Stimulated activated CD8-positive, alpha-beta memory T cell treated with anti-CD3 and anti-CD28 coated beads, Interleukin-2, amount 100 ng/mL, for 1 hour (primary cell): ENCODE measurements at places on chromosomes 6 and 20.

- no peak for DNase-seq
Observed at GRCh38 chr6:53828966-53829697, 34.3 kb downstream of the LRRC1 start.

DNA sequence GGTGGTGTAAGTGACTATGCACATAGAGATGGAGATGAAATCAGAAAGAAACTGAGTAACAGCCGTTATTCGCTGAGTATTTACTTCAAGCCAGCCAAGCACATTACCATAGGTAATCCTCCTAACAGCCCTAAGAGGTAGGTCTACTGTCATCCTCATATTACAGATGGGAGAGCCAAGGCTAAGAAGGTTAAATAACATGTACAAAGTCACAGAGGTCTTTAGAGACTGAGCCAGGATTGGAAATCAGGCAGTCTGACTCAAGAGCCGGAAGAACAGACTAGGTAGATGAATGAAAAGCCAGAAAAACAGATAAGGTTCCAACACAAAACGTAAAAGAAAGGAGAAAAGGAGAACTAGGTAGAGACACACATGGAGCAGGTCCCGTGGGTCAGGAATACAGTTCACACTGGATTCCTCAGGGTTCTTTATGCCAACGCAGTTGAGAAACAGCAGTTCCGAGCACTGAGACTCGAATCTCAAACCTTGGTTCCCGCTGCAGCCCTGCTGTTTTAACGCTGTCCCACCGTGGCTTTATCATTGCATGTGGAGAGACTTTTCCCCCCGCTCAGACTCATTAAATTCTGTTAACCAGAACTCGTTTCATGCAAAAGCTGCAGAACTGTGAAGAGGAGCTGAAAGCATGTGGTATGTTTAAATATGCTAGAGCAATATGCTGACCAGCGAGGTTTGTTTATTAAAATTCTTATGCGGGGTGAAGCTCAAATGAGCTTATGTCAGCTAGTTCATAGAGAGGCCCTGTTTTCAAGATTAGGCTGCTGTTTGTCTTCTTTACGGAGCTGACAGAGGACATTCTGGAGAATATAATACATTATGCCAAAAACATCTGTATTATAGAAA lies 537.9 kb downstream of the CD83 start:
- no peak for DNase-seq

- DNase-seq = no peak
Observed at GRCh38 chr20:9490631-9491030, 23.8 kb upstream of the LAMP5 start.

- no peak for DNase-seq
Observed at GRCh38 chr20:4957939-4958362, 43.4 kb downstream of the SLC23A2 start.

DNA sequence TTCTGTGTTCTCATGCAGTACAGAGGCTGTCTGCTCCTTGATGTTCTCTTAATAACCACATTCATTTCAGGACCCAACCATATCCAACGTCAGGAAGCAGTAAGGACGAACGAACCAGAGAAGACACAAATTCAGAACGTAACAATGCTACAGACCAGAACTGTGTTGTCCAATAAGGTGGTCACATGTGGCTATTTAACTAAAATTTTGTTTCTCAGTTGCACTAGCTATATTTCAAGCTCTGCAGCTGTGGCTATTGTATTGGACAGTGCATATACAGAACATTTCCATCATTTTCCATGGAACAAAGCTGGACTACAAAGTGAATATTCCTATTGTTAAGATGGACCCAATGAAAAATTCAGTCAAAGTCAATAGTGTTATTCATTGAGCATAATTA lies 27.0 kb downstream of the MAP7 start:
- DNase-seq = no peak

DNA sequence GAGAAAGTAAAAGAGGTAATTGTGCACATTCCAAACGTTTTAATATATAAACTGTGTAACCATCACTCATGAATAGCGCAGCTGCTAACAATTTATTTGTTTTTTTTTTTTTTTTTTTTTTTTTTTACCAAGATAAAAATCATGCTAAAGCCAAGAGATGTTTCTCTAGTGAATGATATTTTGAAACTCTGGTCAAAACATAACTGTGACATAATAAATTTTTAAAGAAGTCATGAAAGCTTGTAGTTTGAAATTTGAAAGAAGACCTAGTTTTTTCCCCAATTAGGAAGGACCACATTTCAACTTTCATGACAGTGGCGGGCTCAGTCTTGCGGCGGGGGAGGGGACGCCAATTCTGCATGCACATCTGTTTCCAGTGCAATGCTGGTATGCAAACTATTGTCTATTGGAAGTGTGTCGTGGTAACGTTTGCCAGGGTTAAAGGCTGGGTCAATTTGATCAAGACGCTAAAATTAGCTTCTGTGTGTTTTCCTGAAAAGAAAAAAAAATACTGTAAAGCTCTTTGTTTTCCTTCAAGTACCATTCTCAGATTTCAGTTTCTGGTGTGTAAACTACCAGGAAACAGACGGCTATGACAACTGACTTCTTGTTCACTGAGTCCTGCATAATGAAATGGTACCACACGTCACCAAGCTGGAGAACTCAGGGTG lies 211.9 kb downstream of the FOXC1 start:
- no peak for DNase-seq

- no peak for DNase-seq
Observed at GRCh38 chr20:4898282-4899244, 102.7 kb downstream of the SLC23A2 start.

- DNase-seq = no peak
Observed at GRCh38 chr6:54282186-54282585, 26.1 kb upstream of the TINAG start.

GRCh38 chr6:147528511-147529145 lies 20.1 kb downstream of the SAMD5 start:
- DNase-seq = no peak

GRCh38 chr6:135258970-135259369 lies 77.9 kb downstream of the MYB start:
- no peak for DNase-seq

DNA sequence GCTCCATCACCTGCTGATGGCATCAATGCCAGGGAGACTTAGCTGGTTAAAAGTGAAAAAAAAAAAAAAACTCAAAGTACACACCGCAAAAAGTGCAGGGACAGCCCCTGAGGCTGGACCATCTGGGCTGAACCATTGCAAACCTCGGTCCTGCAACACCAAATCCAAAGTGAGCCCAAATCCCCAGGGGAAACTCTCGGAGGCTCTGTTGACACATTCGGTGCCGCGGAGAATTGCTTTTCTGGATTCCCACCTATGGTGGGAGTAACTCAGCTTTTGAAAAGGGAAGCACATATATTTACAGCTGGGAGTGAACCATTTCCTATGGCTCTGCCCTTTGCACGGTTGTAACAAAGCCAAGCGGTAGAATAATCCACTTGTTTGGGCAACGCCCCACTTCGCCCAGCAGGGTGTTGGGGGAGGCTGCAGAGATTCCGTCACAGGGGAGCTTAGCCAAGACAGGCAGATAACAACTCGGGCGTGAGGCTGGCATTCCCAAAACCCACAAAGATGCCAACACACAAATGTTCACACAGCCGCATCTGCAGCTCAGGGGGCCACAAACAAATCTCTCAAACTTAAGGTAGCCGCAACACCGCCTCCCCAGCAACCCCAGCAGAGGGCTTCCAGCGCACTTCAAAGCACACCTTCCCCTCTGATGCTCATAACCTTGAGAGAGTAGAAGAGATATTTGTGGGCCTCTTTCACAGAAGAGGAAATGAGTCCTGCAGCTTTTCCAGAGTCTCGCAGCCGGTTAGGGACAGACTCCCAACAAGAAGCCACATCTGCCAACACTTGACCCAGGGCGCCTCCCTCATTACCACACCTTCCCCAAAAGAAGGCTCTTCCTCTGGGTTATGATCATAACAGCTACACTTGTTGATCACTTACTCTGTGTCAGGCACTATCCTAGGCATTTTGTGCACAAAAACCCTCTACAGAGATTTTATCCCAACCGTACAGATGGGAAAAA lies 11.4 kb downstream of the ZC3H12D start:
- DNase-seq = no peak

GRCh38 chr6:54717849-54718455 lies 128.6 kb upstream of the FAM83B start:
- DNase-seq = no peak

DNA sequence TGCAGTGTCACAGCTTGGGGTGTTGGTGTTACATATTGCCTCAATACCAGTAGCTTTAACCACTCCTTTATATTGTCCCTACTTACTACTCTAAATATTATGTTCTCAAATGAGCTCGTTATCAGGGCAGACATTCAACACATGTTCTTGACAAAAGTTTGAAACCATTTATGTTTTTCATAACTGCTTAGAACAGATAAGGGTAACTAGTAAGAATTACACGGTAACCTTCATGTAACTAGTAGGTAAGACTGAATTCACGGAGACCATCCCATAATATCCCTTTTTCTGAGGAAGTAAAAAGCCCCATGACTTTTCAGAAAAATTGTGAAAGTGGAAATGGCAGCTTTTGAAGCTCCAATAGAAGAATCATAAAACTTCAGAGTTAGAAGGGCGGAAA lies 59.6 kb upstream of the CENPW start:
- DNase-seq = no peak

- DNase-seq = no peak
Observed at GRCh38 chr6:160798625-160799024, 96.6 kb downstream of the PLG start.

- DNase-seq = no peak
Observed at GRCh38 chr20:8812817-8813216, 256.1 kb upstream of the PLCB4 start.

DNA sequence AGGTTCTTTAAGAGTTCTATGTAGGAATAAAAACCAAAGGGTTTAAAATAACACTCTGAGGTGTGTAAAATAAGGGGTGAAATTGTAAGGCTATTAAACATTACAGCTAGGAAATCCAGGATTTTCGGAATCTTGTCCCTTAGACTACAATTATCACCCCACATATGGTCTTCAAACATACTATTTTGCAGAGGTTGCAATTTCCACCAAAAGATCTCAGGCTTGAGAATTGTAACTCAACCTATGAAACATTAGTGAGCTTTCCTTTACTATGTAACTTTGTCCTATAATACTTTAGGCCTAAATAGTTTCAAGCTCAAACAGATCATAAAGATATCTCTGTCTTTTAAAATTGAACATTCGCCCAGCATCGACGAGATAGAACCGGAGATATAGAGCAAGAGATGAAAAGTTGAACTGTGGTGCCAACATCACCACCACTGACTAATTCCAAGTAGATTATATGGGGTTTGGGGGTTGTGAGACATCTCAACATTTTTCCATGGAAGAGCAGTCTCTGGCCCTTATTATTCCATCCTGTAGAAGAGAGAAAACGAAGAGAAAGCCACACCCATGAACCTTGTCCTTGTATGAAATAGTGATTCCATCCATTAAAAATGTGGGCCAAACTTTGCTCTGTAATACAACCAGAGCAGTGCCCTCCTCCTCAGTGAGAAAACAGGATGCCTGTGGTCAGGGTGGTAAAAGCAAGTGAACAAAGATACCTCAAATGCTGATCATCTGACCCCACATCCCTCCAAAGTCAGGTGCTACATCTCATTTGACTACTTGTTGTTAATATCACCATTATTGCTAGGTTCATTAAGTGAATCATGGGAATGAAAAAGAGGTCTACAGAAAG lies 284.5 kb upstream of the GJE1 start:
- DNase-seq = no peak

- DNase-seq = no peak
Observed at GRCh38 chr6:49030251-49031020, 432.6 kb downstream of the MMUT start.

- DNase-seq = no peak
Observed at GRCh38 chr6:12094689-12095088, 82.6 kb downstream of the HIVEP1 start.

GRCh38 chr6:105818505-105818904 lies 267.6 kb upstream of the PRDM1 start:
- DNase-seq = no peak

GRCh38 chr20:38730989-38731737 lies 6.9 kb downstream of the SLC32A1 start:
- DNase-seq = peak; percentile 56
